ENCODE measurements at places on chromosomes 2 and 18. TPM values are rescaled to one million over a fixed set of nuclear protein-coding genes. Genes with fewer than 3 reads are reported as not detected.

C2orf72 gene
- 0.75 TPM for total RNA-seq

FAP gene
- 3.3 TPM for total RNA-seq

CDH2 gene
- 32.5 TPM for total RNA-seq

TCF23 gene
- not detected for total RNA-seq

HAAO gene
- not detected for total RNA-seq

PCARE gene
- total RNA-seq: not detected

CDCA7 gene
- 31.9 TPM for total RNA-seq

- no peak for DNase-seq
Measured at GRCh38 chr18:35522130-35522959, 24.6 kb upstream of the INO80C start.

DNA sequence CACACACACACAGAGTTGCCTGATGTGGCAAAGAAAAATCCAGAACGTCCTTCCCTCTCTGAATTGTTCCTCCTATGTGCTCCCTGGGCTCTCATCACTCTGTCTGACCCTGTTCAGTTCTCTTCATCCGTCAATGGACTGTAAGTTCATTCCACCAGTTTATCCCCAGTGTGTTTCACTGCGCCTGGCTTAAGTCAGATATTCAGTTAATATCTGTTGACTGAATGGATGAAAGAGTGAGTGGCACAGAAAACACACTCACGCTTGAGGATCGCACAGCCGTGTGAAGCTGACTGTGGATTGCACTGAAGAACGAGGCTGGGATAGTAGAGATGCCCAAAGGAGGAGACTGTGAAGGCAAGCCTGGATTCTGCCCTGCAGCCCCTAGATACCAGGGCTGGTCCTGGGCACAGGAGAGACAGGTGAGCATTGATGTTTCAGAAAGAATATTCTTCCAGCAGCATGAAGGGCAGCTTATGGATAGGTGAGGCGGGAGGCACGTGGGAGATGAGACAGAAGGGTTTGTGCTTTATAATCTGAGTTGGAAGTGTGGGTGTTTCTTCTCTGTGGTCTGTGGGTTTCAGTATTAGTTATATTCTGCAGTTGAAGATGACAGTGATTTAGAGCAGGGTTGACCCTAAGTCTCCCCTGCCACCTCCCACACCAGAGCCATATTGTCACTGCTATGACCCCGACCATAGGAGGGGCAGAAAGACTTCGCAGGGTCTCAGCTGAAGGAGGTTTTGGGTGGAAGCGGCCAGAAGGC is 129.9 kb downstream of the SOCS6 start:
- no peak for DNase-seq

DNA sequence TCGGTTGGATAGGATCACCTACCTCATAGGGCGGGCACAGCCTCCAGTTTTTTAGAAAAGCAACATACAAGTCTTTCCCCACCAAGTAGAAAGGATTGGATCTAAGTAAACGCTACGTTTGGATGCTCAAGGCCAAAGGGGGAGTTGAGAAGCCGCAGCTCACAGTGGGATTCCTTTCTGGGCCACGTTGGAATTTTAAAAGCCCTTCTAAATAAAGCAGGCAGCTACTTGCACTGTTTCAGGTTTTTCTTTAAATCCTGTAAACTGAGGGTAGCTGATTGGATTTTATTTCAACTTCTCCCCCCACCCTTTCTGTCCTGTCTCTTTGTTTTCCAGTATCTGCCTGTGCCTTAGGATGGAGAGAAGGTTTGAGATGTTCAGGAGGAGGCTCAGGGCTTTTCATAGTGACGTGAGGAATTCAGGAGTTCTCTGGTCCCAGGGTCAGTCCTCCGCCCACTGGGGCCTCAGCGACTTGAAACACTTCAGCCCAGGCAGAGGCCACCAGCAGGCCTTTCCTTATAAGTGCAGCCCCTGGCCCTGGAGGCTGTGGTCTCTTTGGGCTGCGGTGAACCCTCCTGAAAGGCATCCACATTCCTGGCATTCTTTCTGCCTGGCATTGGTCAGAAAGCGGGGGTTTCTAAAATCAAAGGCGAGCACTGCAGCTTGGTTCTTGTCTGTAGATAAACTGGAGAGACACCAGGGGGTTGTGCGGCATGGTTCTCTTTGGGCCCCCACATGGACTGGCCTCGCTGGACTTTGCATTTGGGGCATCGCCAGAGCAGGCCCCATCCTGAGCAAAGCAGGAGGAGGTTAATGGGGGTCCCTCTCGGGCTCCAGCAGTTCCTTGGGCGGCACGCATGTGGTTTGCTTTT is 44.5 kb downstream of the SH3BP4 start:
- peak; percentile 97 for DNase-seq

GRCh38 chr2:165008730-165009315 is 53.5 kb upstream of the SLC38A11 start:
- DNase-seq: no peak

GRCh38 chr2:7071916-7072556 is 154.8 kb downstream of the RNF144A start:
- DNase-seq: no peak

GRCh38 chr2:18047896-18048657 is 169.6 kb downstream of the KCNS3 start:
- DNase-seq: peak; percentile 43

DNA sequence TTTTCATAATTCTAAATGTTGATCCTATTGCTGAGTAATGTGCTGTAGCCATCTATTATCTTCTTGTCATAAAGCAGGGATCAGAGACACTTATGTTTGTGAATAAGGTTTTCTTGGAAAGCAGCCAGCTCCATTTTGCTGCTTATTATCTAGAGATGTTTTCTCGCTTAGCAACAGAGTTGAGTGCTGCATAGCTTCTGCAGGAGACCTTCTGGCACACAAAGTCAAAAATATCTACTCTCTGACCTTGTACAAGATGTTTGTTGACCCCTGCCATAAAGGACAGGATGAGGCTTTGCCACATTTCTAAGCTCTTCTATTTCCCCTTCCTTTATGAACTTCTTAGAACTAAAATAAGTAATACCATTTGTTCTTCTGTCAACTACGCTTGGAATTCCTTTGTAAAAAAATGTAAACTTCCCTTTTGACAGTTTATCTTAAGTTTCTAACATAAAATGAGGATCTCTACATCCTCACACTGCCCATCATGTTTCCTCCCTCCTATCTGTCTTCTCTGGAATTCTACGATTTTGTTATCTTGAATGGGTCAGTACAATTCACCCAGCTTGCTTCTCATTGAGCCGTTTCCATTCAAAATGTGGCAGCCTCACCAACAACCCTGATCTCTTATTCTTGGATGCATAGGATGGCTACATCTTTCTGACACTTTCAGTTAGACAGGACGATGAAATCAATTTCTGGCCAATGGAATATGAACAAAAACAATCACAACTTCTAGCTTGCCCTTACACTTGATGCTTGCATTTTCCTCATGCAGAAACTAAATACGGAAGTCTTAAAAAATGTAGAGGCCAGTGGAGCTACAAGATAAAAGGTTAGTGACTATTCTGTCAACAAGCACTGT is 1377.0 kb downstream of the SUCLG1 start:
- DNase-seq: no peak

DNA sequence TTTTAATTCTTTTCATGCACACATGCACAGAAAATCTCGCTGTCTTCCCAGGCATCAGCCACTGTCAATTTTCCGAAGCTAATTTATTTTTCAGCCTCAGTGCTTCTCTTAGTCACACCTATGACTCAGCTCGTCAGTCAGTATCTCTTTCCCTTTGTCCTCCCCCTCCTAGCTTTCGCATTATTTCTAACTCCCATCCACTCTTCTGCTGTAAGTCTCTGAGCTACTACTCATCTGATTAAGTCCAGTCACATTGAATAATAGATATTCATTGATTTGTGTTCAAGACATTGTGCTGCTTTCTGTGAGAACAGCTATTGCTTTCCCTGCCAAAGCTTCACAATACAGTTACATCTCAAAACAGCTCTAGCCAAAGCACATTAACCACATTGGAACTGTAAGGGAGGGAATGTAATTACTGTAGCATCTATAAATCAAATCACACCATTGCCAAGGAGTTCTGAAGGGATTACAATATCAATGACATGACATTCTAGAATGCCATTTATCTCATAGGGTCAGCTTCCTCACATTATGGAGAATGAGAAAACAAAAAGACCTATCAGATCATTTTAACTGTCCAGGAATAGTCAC is 89.4 kb downstream of the SCN3A start:
- DNase-seq: peak; percentile 21

GRCh38 chr2:64336171-64336570 is 117.8 kb upstream of the LGALSL start:
- DNase-seq: no peak

DNA sequence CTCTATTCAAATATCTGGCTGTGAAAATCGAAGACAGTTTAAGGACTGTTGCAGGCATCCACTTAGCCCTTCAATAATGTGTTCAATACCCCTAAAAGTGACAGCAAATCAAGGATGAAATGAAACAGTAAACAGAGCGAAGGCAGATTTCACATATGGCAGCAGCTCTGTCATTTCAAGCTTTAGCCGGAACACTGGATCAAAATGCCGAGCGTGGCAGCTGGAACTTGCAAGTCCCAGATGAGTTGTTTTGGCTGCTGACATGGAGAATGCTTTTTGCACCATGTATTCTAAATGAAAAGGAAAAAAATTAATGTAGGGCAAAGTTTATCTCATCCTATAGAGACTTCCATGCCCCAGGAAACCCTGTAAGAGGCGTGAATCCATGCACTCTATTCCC is 18.0 kb downstream of the LRRC30 start:
- DNase-seq: no peak

DNA sequence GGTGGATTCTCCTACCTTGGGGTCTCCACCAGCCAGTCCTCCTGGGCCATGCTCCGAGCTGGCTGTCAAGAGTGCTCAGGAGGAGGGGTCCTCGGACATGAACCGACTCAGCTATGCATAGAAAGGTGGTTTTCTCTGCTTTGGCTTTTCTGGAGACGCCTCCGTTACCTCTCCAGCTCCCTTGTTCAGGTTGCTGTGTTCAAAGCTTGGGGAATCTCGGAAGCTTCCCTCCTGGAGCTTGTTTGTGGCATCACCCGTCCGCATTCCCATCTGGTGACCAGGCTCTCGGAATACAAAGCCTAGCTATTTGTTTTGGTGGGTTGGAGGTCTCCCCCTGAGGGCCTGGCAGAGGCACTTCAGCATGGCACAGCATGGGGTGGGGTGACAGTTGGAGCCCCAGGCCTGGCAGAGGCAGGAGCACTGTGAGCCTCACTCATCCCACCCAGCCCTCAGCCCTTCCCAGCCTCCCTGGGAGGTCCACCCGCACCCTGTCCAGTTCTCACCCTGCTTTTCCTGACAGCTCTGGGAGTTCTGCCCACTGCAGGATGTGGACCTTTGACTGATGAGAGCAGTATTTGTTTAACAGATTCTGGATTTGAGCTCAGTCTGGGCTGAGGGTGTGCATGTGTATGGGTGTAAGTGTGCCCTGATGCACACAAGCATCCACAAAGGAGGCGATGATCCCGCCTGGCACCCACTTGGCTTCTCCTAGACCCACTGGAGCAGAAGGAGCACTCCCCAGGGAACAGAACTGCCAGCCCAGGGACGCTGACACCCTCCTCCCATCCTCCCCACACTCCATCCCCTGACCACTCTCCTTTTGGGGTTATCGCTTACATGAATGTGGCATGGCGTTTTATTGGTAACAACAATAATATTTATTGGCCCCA is 107.3 kb upstream of the HS6ST1 start:
- no peak for DNase-seq

- DNase-seq: no peak
Measured at GRCh38 chr18:50665519-50665918, 105.6 kb downstream of the MAPK4 start.

DNA sequence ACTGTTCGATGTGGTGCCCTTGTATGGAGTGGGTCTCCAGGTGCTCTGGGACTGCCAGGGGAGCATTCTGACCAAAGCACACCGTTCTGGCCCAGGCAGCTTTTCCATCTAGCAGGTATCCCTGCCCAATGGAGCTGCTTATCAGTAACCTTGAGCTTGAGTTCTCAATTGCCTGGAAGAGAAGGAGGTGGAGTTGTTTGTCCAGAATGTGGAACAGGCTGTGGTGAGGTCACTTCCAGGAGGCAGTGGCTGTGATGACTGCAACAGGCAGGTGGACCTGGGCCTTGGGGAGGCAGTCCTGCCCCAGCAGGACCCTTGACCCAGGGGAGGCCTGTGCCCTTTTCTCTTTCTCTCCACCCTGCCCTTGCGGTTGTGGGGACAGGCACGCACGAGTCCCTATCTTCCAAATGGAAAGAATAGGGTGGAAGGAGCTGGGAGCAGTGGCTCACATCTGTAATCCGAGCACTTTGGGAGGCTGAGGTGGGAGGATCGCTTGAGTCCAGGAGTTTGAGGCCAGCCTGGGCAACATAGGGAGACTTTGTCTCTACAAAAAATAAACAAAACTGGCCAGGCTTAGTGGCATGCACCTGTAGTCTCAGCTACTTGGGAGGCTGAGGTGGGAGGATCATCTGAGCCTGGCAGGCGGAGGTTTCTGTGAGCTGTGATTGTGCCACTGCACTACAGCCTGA is 66.2 kb upstream of the MCFD2 start:
- DNase-seq: no peak

DNA sequence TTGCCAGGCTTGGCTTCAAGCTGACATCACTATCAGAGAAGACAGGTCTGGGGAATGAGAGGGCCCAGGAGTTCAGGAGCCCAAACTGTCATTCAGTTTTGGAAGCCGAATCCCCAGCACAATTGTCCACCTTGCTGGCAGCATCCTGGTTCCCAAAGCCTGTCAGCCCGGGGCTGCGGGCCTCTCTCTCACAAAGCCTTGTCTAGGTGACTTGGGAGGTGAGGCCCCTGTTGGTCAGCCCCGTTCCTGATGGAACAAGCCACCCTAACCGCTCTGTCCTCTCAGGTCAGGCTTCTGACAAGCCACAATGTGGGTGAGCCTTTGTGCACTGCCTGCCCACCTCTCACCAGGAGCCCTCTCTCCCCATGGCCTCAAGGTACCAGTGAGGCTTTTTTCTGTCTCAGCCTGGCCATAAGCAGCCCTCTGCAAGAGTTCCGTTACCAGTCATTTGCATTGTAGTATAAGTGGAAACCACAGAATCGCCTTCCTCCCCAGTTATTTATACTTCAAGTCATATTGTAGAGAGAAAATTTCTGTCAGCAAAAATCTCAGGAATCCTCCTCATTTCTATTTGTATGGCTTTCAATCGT is 100.6 kb downstream of the MSH2 start:
- DNase-seq: no peak

- DNase-seq: no peak
Measured at GRCh38 chr2:216242365-216242764, 129.9 kb downstream of the MARCHF4 start.

DNA sequence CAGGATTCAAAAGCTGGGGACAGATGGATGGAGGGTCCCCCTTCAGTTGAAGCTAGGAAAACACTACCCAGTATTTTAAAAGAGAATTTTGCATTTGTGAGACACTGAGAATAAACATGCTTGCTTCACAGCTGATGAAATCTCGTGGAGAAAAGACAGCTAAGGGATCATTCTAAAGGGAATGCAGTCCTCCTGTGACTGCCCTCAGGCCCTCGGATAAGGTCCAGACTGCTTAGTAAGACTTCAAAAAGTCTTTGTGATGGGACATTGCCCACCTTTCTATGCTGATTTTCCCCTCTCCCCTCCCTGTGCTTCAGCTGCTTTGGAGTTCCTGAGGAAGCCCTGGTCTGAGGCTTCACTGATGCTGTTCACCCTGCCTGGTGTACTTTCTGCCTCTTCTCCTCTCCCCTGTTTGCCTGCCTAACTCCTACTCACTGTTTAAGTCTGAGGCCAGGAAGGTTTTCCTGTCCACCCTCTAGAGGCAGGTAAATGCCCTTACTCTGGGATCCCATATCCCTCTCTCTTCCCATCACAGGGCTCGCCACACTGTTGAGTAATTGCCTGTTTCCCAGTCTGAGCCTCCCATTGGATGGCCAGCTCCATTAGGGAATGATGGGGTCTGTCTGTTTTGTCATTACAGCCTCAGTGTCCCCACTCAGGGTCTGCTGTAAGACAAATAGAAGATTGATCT is 26.6 kb downstream of the POLE4 start:
- DNase-seq: no peak

GRCh38 chr2:63680455-63680854 is 91.7 kb downstream of the MDH1 start:
- DNase-seq: no peak

Data from H4 (cell line).